ENCODE measurements at places on chromosomes 5 and 9. TPM values are rescaled to one million over a fixed set of nuclear protein-coding genes. Genes with fewer than 3 reads are reported as not detected.

Gene FCN2
- polyA plus RNA-seq = not detected

Gene SPATA31A3
- not detected for polyA plus RNA-seq

Gene SLC27A6
- polyA plus RNA-seq = 0.02 TPM

Gene PDE8B
- not detected for polyA plus RNA-seq

Gene PCDHGB7
- 7.4 TPM for polyA plus RNA-seq

Gene MED22
- 28.3 TPM for polyA plus RNA-seq

Gene OR1J4
- polyA plus RNA-seq = not detected

Gene SPACA9
- 4.9 TPM for polyA plus RNA-seq

Gene ITGA2
- 20.4 TPM for polyA plus RNA-seq

Measured in IMR-90 (cell line).